ENCODE measurements at places on chromosomes 2 and 18.

- DNase-seq: no peak
Measured at GRCh38 chr2:239630618-239631286, 229.9 kb upstream of the HDAC4 start.

DNA sequence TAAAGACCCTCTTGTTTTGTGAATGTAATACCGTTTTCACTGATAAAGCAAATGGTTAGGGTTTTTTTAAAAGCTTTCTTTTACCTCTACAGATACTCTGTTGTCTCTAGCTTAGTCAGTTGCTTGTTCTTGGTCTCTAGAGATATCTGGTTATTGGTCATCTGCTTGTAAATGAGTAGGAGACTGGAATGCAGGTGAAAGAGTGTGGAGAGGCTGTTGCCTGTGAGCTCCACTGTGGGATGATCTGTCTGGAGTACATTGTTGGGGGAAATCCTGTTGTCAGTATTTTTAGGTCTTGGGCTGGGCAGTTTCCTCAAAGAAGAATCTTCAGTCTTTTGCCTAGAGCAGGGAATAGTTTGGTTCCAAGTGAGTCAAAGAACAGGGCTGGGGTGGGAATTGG, 67.7 kb downstream of the SMCHD1 start:
- DNase-seq: no peak

DNA sequence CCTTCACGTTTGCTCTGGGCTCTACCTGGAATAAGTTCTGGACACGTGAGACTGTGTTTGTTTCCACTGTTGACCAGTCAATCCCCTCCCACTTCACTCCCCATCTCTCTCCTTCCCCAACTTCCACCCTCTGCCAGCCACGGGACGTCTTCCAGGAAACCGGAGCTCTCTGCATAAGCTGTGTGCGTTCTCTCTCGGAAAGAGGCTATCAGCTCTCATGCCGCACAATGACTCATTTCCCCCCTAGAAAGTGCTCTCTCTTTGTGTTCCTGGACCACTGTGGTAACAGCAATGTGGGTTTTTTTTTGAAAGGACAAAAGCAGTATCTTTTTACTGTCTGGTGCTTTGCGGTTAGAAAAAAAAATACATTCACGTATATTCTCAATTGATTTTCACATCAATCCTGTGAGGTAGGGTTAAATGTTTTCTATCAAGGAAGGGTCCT, 10.2 kb downstream of the PROKR1 start:
- DNase-seq: no peak

GRCh38 chr2:214604861-214605260, 194.0 kb downstream of the VWC2L start:
- DNase-seq: no peak

DNA sequence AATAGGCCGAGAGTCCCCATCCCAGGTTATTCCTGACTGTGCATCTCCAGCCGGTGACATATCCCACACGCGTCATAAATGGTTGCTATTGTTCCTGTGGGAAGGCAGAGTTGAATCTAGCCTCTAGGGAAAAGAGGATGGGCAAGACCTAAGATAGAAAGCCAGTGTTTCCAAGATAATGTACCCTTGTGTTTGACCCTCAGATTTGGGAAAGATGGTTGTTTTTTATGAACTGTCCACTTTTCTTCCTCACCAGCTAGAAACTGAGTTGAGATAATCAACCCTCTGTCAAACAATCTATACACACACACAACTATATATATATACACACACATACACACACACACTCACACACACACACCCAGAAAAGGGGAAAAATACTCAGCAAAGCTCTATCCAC, 131.0 kb downstream of the PRKCE start:
- DNase-seq: no peak

- no peak for DNase-seq
Measured at GRCh38 chr2:237922641-237923361, 44.0 kb upstream of the UBE2F start.

GRCh38 chr2:10632230-10632629, 57.5 kb downstream of the NOL10 start:
- DNase-seq: no peak

DNA sequence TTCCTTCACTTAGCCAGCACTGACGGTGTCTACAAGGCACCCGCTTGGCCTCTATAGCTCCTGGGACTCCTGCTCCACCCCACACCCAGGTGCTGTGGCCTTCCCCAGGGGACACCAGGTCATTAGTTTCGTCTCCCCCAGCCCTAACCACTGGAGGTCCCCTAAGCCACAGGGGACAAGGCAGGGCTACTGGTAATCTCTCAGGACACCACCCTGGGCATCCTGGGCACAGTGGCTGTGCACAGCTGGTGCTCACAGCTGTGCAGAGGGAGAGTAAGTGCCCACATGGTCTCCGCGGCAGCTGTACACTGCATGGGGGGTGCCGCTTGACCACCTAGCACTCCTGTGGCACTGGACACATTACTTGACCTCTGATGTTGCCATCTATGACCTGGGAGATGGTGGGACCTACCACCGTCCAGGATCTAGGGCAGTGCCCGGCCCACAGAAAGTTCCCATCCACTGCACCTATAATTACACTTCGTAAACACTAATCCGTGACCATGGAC, 134.0 kb downstream of the HDAC4 start:
- DNase-seq: peak; percentile 11

DNA sequence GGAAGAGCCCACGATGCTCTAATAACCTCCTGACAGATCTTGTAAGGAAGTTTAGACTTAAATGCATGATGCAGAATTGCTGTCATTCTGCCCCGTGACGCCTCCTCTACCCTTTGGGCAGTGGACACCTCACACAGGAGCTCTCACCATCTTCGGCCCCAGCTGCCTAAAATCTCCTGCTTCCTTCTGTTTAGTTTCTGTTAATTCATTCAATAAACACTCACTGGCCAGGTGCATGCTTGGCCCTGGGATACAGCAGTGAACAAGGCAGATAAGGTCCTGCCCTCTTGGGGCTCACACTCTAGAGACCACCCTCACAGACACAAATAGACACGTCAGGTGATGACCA, 81.1 kb downstream of the SEPTIN10 start:
- DNase-seq: no peak

- no peak for DNase-seq
Measured at GRCh38 chr2:26568076-26568890, 72.9 kb downstream of the CIB4 start.

Data from hematopoietic multipotent progenitor cell treated with erythropoietin and hydrocortisone succinate and interleukin-3 and kit ligand, for 15 days (in vitro differentiated cells).